ENCODE measurements at places on chromosomes 11 and 22. TPM values are rescaled to one million over a fixed set of nuclear protein-coding genes. Genes with fewer than 3 reads are reported as not detected.

C11orf42 gene
- not detected for total RNA-seq

SDHD gene
- total RNA-seq, result 119 TPM

HIC2 gene
- total RNA-seq, result 2.7 TPM

ISX gene
- not detected for total RNA-seq

KLHDC7B gene
- not detected for total RNA-seq

P2RY6 gene
- total RNA-seq, result 0.09 TPM

CD3D gene
- total RNA-seq, result not detected

SLC22A12 gene
- total RNA-seq, result not detected

BSX gene
- total RNA-seq, result not detected
